Prostate gland (tissue), 2 donors: ENCODE measurements at places on chromosomes 7 and 10. TPM values are rescaled to one million over a fixed set of nuclear protein-coding genes. Genes with fewer than 3 reads are reported as not detected.

HKDC1 gene
- total RNA-seq: 1.6 TPM

GRCh38 chr10:130994191-130994590 is 317.3 kb downstream of the TCERG1L start:
- no peak overlapping the region for H3K4me3 ChIP-seq
- H3K36me3 ChIP-seq: no peaks in the 10 kb centered on the region
- no peak for DNase-seq
- H3K27me3 ChIP-seq: no peaks in the 10 kb centered on the region
- no peaks in the 10 kb centered on the region for H3K4me1 ChIP-seq

GRCh38 chr10:33660329-33660728 is 325.9 kb upstream of the NRP1 start:
- no peak overlapping the region for H3K27ac ChIP-seq
- H3K27me3 ChIP-seq: no peaks in the 10 kb centered on the region
- no peak overlapping the region for H3K4me3 ChIP-seq
- DNase-seq: no peak
- H3K36me3 ChIP-seq: no peaks in the 10 kb centered on the region

PON1 gene
- total RNA-seq: not detected

SLC26A3 gene
- 3.3 TPM for total RNA-seq

DNA sequence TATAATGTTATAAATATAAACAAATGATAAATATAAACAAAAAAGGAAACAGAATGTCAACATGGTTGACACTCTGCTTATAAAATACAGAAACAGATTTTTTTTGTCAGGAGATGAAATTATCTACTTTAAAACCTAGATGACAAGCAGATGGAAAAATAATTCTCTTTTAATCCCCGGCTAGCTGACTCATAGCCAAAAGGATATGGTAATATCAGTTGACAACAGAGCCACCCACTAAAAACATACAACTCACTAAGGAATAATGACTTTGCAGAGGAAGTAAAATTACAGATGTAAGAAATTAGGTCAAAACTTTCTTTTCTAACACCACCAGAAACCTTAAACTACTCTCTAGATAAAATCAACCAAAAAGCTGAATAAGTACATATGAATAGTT is 131.1 kb upstream of the ABCB5 start:
- DNase-seq: no peak
- H3K27me3 ChIP-seq: no peaks in the 10 kb centered on the region
- H3K27ac ChIP-seq: no peak overlapping the region

DNA sequence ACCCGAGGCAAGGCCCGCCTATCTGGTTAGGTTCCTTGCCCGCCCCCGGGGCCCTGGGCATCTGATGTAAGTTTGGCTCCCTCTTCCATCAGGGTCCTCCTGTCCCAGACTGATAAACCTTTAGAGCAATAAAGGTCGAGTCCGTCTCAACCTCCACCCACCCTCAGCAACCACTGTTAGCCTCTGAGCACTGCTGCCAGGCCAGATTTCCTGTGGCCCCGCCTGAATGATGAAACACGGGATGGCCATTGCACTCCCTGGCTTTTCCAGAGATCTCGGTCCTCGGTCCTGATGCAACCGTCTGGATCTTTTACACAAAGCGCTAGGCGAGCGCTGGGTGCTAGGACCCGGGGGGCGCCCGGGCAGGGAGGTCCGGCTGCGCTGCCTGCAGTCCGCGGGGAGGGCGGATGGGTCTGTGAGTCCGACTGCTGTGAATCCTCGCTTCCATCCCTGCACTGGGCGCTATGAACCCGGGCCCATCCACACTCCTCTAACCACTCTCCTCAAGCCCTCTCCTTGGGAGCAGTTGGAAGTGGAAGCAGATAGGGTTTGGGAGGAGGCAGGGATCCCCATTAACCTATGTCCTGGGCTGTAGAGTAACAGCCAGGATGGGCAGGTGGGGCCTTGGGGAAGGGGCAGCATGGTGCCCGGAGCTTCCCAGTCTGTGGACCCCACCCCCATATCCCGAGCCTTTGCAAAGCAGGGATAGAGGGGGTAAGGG is 875 bp upstream of the DDIT4 start:
- H3K27me3 ChIP-seq: no peaks in the 10 kb centered on the region
- H3K4me3 ChIP-seq: peak overlapping the region; percentile 71
- H3K27ac ChIP-seq: peak overlapping the region; percentile 98
- no peaks in the 10 kb centered on the region for H3K4me1 ChIP-seq
- no peaks in the 10 kb centered on the region for H3K36me3 ChIP-seq

GRCh38 chr7:135976312-135977006 is 700 bp downstream of the MTPN start:
- no peak for DNase-seq
- peak overlapping the region; percentile 81 for H3K27ac ChIP-seq
- peaks cover 5% of the 10 kb centered on the region for H3K4me1 ChIP-seq
- no peaks in the 10 kb centered on the region for H3K36me3 ChIP-seq

DNA sequence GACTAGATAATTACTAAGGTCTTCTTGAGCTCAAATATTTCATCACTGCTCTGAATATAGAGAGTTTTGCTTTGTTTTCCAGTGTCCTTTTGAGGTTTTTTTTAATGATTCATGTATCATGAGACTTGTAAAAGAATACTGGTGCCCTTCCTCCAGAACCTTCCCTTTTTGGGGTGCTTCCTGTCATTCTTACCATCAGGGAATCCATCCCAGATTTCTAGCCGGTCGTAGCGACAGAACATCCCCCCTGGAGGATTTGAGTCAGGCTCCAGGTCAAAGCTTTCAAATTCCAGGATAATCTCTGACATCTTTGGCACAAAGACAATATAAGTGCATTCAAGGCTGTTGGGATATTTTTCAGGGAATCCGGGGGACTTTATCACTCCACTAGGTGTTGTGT is 71.0 kb downstream of the NRP1 start:
- H3K36me3 ChIP-seq: no peaks in the 10 kb centered on the region
- H3K4me3 ChIP-seq: no peak overlapping the region
- H3K27ac ChIP-seq: no peak overlapping the region
- no peaks in the 10 kb centered on the region for H3K27me3 ChIP-seq

DNA sequence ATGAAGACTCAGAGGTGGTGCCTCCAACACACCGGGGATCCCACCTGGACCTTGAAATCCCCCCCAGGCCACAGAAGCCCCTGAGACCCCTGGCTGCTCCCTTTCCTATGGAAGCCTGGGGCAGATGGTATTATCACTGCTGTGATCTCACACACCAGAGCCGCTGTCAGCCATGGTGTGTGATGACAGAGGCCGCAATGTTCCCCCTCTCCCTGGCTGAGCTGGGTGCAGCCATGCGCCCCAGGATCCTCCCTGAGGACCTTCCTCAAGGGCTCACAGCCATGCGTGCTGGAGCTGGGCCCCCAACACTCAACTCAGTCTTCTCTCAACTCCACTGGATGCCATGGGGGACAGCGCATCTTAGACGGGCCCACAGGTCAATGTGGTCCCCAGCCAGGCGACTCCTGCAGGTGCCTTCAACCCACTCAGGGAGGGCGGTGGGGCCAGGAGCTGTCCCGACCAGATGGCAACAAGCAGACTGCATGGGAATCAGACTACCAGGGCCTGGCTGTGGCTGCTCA is 44.9 kb downstream of the VIPR2 start:
- H3K4me1 ChIP-seq: no peaks in the 10 kb centered on the region
- H3K4me3 ChIP-seq: no peak overlapping the region
- no peak for DNase-seq
- no peaks in the 10 kb centered on the region for H3K36me3 ChIP-seq
- no peak overlapping the region for H3K27ac ChIP-seq
- no peaks in the 10 kb centered on the region for H3K27me3 ChIP-seq
